8988T (cell line): ENCODE measurements at places on chromosomes 12 and 14.

DNA sequence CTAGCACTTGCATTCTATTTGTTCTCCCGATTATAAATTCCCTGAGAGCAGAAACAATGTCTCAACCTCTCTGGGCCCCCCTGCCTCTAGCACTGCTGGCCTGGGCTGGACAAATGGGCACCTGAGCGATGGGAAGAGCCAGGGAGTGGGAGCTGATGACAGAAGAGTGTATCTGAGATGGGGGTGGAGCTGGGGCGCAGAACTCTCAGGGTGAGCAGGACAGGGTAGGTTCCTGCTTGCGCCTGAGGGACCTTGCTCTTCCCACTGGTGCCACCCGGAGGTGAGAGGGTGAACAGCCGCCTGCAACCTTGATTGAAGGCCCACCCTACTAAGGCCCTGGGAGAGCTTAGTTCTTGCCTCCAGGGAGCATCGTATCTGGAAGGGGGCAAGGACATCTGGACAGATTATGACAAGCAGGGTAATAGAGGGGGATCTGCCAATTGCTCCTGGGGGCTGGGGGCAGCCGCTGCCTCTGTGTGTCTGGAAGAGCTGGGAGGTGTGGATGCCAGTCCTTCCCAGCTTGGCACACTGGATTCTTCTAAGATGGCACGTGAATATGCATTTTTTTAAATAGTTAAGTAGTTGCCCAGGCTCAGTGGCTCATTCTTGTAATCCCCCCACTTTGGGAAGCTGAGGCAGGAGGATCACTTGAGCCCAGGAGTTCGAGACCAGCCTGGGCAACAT lies 43.0 kb upstream of the TSPAN9 start:
- peak; percentile 71 for DNase-seq

GRCh38 chr12:34602213-34602940 lies 580.1 kb downstream of the ALG10 start:
- no peak for DNase-seq

GRCh38 chr12:65603438-65604351 lies 220.6 kb upstream of the HMGA2 start:
- no peak for DNase-seq

GRCh38 chr12:58765076-58765475 lies 155.2 kb downstream of the LRIG3 start:
- no peak for DNase-seq

DNA sequence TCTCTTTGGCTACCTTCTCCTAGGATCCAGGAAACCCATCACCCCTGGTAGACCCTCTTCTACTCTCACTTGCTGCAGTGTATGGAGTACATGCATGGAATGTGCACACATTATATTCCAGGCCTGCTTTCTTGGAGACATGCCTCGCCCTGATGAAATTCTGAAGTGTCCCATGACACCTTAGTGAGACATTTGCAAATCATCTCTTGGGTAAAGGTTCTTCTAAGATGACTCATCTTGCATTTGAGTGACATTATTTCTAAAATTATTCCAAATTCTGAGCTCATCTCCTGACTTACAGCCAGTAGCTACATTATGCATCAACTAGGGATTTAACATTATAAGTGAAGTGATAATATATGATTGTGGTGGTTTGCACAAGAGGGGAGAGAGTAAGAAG lies 49.8 kb downstream of the SDR9C7 start:
- DNase-seq = no peak

GRCh38 chr14:91338379-91338778 lies 79.2 kb downstream of the CCDC88C start:
- DNase-seq = no peak

- no peak for DNase-seq
Observed at GRCh38 chr12:71771069-71771468, 16.4 kb downstream of the RAB21 start.

GRCh38 chr14:102434647-102435175 lies 72.0 kb downstream of the TECPR2 start:
- DNase-seq = no peak

GRCh38 chr12:112172556-112173324 lies 47.4 kb downstream of the TRAFD1 start:
- no peak for DNase-seq

DNA sequence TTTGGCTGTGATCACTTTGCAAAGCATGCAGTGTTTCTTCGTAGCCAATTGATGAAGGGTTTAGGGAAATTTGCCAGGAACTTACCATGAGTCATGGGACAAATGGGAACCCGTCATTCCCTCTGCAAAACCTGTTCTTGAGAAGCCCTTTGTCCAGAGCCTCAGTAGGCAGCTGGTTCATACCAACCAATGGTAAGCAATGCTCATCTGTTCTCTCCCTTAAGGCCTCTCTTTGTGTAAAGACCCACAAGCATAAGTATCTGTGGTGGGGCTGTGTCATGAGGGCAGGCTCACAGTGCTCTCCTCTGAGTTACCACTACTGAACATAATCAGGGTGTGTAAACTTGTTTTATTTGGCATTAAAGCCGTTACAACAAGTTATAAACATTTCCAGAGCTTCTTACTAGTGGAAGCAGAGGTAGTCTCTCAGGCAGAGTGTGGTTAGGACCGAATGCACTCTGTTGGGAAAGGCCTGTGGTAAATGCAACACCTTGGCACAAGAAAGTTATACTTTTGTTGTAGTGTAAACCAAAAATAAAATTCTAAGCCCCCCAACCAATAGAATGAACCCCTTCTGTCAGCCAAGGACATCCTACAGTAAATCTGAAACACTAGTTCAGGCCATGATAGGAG lies 119.8 kb downstream of the SINHCAF start:
- no peak for DNase-seq

DNA sequence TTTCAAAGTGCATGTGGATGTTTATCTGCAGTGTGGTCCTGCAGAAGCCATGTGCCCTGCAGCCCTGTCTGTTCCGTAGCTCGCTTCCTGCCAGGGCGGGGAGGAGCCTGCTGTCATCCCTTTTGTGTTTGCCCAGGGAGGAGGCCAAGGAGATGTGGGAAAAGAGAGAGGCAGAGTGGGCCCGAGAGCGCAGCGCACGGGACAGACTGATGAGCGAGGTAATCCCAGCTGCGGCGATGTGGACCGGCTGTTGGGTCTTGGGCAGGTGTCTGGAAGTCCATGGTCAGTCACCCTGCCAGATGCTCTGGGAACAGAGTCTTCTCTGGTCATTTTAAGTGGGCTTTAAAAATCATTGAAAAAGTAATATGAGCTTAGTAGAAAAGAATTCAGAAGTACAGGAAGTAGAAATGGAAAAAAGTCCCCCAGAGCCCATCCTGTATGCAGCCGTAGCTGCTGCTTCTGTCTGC lies 12.8 kb downstream of the TCHP start:
- DNase-seq = no peak

DNA sequence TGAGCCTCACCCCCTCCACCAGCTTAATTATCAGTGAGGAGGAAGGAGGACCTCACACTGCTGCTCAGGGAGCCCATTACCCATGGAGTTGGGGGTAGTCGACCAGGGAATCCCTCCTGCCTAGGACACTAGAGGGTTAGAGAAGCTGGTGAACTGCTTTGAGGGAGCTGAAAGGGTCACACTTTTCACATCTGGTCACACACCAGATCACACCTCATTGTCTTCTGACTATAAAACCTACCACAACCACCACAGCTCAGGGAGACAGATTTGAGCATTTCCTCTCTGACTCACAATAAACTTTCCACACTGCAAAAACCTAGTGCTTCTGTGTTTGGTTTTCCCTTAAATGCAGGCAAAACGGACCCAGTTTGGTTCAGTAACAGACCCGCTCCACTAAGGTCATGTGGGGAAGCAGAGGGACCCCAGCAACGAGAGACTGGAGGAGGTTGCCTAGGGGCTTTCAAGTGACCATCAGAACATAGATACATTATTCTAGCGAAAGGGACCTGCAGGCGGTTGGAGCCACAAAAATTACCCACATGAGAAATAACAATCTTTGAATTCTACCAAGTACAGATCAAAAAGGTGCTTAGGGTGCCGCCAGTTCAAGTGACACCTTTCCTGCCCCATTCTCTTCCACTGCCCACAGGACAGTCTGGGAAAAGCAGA lies 151.4 kb upstream of the AVPR1A start:
- DNase-seq = no peak

DNA sequence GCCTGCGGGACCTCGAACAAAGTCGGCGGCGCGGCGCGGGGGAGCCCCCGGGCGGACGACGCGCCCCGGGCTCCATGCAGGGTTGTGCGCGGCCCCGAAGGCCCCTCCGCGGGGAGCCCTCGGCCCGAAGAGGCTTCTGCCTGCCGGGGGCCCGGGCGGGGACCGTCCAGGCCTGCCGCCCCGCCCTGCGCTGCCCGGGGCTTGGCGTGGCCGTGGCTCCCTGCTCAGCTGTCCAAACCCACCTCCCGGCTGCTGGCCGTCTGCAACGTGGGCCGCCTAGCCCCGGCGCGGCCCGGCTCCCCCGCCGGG lies 670 bp downstream of the DYRK2 start:
- no peak for DNase-seq

DNA sequence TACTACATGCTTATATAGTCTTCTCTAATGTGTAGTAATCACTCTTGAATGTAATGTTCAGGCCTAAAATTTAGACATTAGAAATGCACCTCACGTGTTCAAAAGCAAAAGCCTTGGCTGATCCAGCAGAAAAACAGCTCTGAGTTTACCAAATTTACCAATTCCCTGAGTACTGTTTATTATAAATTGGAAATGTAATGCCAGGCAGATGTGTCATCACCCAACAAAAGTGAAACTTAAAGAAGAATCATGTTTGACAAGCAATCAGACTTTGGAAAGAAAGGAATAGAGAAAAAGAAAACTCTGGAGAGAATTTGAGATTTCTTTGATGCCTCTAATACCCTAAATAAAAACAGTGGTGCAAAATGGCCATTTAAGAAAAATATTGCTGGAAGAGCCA lies 26.5 kb upstream of the STRAP start:
- DNase-seq = no peak

- no peak for DNase-seq
Observed at GRCh38 chr12:53232646-53233461, 845 bp upstream of the RARG start.

GRCh38 chr12:68331500-68331868 lies 678 bp downstream of the MDM1 start:
- DNase-seq = no peak

DNA sequence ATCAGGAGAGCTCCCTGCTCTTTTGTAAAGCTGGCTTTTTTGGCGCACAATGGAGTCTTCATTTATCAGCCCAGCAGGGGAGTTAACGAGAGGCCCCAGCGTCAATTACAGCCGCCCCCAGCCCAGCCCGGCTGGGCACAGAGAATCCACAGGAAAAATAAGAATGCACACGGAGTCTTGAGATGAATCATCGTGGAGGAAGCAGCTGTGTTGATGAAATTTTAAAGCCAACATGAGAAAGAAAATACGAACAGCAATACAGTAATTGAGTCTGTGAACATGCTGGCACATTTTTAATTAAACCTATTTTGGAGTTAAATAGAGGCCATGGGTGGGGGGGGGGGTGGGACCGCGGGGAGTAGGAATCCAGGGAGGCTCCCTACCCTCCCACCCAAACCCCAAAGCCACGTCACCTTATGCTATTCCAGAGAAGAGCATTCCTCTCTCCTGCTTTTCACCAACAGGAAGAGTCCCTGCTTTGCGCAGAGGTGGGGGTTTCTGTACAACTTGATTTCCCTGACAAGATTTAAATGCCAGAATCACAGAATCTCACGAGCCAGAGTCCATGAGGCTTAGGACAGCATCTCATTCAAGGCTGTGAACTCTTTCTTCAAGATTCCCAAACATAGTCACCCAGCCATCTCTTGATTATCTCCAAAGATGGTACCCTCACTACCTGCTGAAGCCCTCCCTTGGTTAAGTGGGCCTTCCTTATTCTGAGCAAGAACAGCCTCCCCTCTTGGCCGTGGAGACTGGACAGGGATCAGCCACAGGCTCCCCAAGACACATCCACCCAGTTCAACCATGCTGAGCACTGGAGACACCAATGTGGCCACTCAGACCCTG lies 50.3 kb downstream of the CCNK start:
- DNase-seq = no peak

DNA sequence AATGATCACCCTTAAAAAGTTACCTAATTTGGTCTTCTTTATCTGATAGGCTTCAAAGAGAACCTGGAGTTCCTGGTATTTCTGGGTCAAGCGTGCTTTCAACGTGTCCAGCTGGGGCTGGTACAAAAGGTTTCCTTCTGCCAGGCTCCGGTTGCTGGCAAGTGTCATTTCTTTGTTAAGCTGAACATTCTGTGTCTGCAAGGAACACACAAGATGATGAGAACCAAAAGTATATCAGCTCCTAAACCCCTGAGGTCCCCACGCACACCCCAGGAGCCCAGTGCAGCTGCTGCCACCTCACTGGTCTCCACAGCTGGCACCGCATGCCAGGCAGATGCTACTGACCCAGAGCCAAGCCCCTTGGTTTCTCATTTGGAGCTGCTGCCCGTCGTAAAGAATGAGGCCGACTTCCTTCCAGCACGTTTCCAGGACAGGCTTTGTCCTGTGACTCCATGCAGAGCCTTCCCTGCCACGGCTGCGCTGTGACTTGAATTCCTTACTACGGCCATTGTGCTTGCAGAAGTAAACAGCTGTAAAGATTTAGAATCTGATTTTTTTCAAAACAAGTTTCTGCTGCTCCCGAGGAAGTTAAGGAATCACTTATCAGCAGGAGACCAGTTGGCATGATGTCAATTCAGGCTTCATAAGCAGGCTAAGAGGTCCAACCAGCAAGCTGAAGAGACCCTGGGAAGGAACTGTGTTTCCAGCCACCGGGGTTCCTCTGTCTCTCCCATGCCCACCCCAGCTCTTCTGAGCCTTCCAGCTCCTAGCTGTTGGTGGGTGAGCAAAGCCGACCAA lies 24.9 kb downstream of the VPS37B start:
- DNase-seq = no peak
